Fibroblast of the aortic adventitia (primary cell): ENCODE measurements at places on chromosomes 2 and 18. TPM values are rescaled to one million over a fixed set of nuclear protein-coding genes. Genes with fewer than 3 reads are reported as not detected.
A peak's percentile ranks its signal among the peaks of the same experiment; 100 is the strongest.

GRCh38 chr2:190683802-190684201 is 34.9 kb downstream of the NAB1 start:
- DNase-seq = no peak

DNA sequence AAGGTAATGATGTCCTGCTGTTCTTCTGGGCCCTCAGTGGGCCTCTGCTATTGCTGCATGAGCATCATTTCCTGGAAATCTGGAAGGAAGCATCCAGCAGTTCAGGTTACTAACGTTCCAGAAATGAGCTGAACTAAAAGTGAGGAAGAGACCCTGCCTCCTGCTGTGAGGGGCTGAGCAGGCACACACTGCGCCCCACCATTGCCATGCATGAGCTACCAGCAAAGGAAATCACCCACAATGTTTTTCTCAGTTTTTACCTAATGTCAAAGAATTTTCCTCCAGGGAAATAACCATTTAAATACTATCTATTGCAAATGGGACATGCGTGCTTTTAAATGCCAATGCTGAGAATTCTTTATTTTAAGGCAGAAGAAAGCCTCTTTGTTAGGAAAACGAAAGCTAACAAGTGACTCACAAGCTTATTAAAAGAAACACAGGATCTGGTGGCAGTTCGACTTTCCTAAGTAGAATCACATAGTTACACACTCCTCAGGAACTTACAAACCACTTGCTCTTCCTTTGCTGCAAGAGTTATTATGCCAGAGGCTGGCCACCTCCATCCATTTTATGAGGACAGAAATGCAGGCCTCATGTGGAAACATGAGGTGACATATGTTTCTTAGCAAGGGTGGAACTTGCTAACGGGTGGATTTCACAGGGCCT is 152.6 kb upstream of the TTC39C start:
- peak; percentile 72 for DNase-seq

GRCh38 chr2:45782436-45782835 is 131.0 kb downstream of the PRKCE start:
- DNase-seq = no peak

- DNase-seq = no peak
These were observed 8.3 kb upstream of the ASB1 start for GRCh38 chr2:238418196-238418998.

DNA sequence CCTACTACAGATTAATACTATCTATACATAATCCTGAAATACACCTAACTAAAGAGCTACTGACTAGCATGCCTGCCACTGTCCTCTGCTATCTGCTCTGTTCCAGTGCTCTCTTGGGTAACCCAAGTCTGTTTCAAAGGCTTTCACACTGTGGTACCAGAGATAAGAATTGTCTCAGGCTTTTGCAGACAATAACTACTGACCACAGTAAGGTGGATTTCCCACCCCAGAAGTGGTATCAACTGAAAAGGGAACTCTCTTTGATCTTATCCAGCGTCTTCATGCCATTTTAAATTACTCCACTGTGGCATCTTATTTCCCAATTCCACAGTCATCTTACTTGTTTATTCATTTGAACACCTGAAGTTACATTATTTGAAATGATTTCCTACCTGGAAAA is 190.2 kb downstream of the IKZF2 start:
- no peak for DNase-seq

DNA sequence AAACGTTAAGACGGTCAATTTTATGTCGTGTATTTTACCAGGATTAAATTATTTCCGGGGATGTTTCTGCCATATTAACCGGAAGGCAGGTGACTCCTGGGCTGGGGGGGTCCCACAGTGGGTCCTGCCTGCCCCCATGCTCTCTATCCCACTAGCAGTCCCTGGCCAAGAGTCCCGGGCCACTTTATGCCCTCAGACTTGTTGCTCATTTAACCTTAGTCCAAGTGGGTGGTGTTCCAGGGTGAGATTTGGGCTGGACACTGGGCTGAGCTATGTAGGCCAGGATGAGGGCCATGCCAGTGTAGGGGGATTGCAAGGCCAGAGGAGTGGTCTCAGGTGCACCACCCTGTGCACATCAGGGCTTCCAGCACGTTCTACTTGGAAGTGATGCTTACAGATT is 24.1 kb downstream of the TWIST2 start:
- no peak for DNase-seq

- DNase-seq = peak; percentile 7
These were observed 308.6 kb downstream of the PIEZO2 start for GRCh38 chr18:10840743-10841142.

DNA sequence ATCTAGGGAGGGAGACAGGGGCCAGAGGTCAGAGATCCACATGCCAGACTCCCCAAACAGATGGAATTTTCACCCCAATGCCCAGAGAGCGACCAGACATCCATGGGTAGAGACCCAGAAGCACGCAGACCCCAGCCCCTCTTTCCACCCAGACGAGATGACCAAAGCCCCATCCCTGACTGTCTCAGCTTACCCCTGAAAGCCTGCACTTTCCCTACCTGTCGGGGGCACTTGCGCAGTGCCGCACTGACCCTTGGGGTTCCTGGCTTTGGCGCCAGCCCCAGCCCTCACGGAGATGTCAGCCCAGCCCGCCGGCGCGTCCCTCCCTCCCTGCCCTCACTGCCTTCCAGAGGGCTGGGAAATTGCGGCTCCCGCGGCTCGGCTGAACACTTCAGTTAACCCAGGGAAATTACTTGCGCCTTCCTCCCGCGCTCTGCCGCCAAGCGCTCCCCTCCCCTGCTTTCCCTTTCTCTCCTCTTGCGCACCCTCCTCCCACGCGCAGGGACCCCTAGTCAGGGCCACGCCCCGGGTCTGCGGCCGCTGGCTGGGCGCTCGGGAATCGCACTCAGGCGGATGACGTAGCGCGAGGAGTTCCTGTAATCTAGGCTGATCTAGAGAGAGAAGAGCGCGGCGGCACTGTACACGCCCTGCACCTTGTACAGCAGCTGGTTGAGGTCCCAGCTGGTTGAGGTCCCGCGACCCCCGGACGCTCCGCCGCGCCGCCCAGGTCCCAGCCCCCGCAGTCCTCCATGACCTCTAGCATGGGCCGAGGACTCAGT is 12.0 kb downstream of the ALPG start:
- DNase-seq = peak; percentile 11

Gene CAPG
- 131 and 144 TPM in 2 replicates for total RNA-seq

- no peak for DNase-seq
These were observed 253.2 kb downstream of the TFCP2L1 start for GRCh38 chr2:121031568-121032340.

DNA sequence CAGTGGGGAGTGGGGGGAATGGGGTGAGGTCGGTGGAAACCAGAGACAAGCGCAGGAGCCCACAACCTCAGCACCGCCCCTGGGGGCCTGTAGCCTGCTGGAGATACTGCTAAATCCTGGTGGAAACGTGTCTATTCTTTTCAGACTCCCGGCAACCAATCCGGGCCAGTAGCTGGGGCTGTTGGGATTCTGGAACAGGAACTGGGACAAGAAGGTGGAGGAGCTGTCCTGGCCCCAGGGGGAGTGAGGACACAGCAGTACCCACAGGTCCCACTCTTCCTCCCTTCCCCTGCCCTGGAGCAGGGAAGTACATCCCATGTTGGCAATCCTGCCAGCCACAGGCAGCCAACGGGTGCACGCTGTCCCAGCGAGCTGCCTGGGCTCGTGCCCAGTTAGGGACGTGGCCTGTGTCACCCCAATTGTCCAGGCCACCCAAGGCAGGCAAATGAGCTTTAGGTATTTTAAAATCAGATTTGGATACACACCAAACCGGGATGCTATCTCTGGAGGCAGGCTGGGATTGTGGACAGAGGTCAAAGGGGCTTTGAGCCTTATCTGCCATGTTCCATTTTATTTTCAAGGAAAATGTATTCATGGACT is 51.8 kb downstream of the HS1BP3 start:
- DNase-seq = no peak

DNA sequence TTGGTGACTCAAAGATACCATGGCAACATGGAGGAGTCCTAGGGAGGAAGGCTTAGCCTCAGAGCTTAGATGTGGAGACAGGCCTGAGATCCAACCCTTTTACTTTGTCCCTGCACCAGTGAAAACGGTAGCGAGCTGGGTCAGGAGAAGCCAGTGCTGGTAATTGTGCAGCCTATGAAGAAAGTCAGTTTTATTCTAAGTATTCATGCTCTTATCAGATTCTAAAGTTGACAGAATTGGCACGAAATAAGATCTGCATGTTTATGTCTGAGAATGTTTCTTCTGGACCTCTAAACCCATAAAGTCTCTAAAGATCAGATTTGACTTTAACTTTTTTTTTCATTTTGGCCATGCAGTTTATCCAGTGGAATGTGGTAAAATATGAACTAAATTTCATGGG is 93.8 kb downstream of the SCG2 start:
- DNase-seq = peak; percentile 74

GRCh38 chr2:230783101-230783500 is 70.5 kb downstream of the CAB39 start:
- no peak for DNase-seq
